M059J (cell line): ENCODE measurements at places on chromosomes 2 and 18.

DNA sequence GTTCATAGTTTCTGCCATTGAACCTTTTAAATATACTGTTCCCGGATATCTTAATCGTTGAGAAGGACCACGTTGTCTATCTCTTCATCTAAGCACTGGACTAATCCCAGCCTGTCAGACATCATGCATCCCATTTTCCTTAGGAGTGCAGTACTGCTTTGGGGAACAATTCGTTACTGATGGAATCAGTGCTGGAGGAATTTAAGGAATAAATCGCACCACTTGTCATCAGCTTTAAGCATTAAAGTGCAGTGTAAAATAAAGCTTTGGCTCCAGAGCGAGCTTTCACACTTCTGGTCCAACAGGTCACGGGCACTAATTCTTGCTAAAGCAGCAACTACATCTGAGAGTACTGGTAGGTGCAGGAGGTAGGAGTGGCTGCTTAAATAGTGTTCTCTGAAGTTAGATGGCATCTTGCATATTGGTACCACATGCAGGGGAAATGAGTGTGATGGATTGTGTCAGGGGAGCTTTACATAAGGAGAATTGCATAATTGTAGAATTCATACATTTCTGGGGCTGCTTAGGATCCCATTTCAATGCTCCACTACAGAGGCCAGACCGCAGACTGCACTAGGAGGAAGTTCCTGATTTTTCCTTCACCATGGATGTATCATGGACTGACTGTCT, 105.7 kb upstream of the RASGRP3 start:
- DNase-seq, result no peak

DNA sequence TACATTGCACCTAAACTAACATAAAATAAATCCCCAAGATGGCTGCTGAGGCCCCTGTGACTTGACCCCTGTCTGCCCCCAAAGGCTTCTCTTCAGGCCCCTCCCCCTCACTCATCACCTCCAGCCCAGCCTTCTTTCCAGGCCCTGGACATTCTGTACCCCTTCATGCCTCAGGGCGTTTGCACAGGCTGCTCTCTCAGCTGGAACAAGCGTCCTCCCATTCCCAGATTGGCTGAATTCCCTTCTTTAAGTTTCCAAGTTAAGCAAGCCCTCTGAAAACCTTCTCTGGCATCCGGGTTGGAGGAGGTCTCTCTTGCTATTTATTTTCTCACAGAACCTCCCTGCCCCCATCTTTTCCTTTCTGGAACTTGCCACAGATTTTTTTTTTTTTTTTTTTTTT, 165.2 kb upstream of the BCL2L11 start:
- no peak for DNase-seq

- DNase-seq, result no peak
Observed at GRCh38 chr18:11134940-11135339, 14.4 kb downstream of the PIEZO2 start.

GRCh38 chr2:127951026-127951425, 65.3 kb upstream of the AMMECR1L start:
- no peak for DNase-seq

- peak; percentile 24 for DNase-seq
Observed at GRCh38 chr18:58698701-58699193, 27.5 kb downstream of the MALT1 start.
